Umbilical cord (tissue), 2 donors: ENCODE measurements at places on chromosomes 4 and X.

- no peak for DNase-seq
These were observed 348.1 kb upstream of the ATOH1 start for GRCh38 chr4:93480452-93480851.

DNA sequence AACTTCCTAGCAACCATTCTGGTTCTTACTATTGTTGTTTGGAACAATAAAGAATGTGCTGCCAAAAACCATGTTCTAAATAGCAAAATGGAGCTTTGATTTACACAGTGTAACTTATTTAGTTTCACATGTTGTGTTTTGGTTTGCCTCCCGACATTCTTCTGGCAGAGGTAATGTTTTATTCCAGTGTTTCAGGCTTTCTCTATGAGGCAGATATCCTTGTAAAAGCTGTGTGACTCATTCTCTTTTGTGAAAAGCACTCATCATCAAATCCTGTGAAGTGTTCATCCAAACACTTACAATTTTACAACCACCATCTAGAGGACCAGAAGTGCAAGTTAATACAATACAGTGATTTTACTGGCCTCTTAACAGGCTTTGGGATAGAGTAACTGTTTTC, 219.0 kb upstream of the GIMD1 start:
- peak; percentile 68 for DNase-seq

GRCh38 chrX:18899796-18900380, 84.0 kb downstream of the PHKA2 start:
- no peak for DNase-seq

DNA sequence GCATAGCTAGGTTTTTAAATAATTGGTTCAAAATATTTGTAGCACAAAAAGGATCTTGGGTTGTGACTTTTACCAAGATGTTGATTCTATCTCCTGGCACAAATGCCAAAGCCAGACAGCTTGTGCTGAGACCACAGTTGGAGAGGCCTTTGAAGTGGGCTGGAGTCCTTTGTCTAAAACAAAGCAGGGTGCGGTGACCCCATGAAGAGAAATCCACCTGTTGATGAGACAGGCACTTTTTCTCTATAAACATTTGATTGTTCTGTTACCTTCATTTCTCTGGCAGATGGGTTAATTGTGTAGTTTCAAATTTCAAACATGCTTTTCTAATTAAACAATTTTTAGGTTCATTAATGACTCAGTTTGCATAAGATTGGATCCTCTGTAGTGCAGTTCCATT, 56.7 kb downstream of the STOX2 start:
- no peak for DNase-seq

GRCh38 chr4:149553959-149554520, 261.6 kb downstream of the IQCM start:
- no peak for DNase-seq

GRCh38 chr4:174575436-174575835, 53.1 kb upstream of the HPGD start:
- no peak for DNase-seq

GRCh38 chr4:59936566-59936965, 1263.6 kb upstream of the ADGRL3 start:
- DNase-seq: no peak

DNA sequence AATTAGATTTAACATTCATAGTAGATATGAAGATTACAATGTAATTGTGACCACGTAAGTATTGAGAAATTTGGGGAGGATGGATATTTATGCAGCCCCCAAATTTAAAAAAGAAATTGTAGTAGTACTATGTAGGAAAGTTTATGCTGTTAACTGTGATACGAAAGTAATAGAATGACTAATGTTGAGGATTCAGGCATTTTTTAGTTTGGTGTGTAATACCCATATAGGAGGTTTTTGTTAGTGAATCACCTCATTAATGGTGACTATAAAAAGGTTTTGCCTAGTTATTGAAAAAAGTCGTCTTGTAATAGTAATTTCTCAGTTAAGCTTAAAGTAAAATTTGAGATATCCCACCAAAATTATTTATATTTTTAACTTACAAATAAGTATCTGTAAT, 67.2 kb downstream of the SMARCAD1 start:
- no peak for DNase-seq

DNA sequence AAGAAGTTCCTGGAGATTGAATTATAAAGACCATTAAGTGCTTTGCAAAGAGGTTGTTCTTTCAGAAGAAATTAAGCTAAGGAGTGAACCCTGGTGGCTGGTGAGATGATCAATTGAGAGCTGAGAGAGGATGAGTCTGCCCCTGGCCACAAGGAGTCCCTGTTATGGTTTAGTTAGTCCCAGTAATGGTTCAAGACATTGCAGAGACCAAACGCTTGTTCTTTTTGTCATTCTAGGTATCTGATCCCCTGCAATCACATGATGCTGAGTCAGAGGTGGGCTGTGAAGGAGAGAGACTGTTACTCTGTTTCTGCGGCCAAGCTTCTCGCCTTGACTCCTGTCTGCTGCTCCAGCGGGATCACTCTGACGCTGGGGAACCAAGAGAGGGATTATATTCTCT, 114.5 kb downstream of the GATB start:
- no peak for DNase-seq

DNA sequence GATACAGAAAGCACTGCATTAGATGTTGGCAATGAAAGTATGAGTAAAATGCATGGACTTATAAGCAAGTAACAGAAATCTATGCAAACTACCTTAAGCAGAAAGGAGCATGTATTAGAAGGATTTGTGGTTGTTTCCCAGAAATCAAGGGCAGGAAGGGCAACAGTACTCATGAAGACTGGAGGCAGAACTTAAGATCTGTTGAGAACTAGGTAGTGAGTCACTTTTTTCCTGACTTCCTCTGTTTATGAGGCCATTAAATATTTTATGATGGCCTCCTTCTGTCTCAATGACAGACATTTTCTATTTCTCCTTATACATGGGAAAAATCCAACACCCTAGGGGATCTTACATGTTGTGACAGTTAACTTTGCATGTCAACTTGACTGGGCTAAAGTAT, 398.2 kb downstream of the MID1IP1 start:
- DNase-seq: no peak

DNA sequence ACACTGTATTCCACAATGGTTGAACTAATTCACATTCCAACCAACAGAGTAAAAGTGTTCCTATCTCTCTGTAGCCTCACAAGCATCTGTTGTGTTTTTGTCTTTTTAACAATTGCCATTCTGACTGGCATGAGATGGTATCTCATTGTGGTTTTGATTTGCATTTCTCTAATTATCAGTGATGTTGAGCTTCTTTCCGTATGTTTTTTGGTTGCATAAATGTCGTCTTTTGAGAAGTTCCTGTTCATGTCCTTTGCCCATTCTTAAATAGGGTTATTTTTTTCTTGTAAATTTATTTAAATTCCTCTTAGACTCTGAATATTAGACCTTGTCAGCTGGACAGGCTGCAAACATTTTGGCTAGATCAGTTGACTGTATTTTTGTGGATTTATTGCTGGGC, 78.2 kb downstream of the VSIG4 start:
- no peak for DNase-seq

GRCh38 chr4:55159851-55160250, 34.5 kb upstream of the KDR start:
- DNase-seq: no peak

DNA sequence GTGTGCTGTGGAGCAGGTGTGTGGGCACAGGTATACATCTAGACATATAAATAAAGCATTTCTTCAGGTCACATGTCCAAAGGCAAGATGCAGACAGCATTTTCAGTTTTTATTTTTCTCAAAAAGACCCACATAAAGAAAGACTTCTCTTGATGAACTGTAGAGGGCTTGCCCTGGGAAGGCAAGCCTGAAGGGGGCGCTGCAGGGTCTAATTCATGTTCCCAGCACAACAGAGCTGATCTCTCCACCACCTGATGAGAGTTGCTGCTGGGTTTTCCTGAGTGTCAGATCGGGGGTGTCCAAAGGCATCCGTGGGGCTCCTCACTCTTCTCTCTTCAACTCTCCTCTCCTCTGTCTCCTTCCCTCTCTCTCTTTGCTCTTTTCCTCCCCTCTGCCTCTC, 26.6 kb downstream of the ADRA2C start:
- no peak for DNase-seq

GRCh38 chr4:95268819-95269565, 279.8 kb downstream of the UNC5C start:
- DNase-seq: no peak

GRCh38 chr4:3021627-3022026, 52.7 kb downstream of the HTT-AS start:
- DNase-seq: no peak

- no peak for DNase-seq
These were observed 122.9 kb downstream of the PPA2 start for GRCh38 chr4:105350859-105351490.

DNA sequence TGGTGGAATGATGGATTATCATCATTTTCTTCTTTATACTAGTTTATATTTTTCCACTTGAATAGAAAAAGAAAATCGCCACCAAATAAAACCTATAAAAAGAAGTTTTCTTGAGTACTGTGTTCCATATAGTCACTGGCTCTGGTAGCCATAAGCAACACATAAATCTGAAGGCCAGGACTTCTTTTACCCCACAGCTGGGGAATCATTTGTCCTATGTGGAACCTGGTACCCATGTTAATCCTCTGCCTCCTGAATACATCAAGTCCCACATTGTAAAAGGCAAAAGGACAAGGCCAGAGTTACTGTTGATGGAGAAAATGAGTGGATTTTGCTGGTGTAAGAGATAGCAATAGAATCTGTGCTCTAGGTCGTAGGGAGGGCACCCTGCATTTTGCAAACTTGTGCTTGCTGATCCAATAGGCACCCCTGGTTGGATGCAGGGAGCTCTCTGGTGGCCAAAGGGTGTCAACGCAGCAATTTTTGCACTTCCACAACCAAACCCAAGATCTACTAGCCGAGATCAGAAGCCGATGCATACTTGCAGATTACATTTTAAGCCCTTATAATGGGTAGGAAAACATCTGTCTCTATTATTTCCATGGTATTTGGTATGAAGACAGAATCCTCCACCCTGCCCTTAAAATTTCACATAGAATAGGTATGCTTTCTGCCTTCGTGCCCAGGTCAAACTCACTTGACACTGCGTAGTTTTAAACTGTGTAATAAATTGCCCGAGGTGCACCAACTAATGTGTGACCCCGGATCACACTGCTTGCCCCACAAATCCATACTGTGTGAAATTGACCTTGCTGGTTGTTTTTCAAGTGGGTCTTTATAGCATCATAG, 146.2 kb upstream of the SCML1 start:
- peak; percentile 74 for DNase-seq

DNA sequence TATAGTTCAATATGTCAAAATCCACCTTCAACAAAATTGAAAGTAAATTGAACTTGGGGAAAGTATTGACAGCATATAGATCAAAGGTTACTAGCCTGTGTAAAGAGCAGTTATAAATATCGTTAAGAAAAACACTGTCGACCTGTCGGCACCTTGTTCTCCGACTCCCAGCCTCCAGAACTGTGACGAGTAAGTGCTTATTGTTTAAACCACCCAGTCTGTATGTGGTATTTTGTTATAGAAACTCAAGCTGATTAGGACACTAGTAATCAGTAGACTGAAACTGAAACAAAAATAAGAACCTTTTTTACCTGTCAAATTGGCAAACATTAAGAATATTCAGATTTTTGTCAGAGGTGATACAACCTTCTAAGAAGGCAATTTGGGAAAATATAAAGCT, 17.0 kb downstream of the HTT start:
- DNase-seq: no peak

DNA sequence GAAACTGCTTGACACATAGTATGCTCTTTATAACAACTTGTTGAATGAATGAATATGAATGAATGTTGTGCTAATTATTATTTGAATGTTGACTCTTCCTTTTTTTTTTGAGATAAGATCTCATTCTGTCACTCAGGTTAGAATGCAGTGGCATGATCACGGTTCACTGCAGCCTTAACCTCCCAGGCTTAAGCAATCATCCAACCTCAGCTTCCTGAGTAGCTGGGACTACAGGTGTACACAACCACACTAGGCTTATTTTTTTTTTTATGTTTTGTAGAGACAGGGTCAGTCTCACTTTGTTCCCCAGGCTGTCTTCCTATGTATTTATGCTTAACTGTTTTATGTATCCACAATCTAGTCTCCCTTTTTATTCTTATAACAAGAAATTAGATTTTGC, 114.7 kb upstream of the WDFY3 start:
- no peak for DNase-seq

GRCh38 chr4:168019921-168020320, 72.4 kb upstream of the ANXA10 start:
- no peak for DNase-seq

- no peak for DNase-seq
These were observed 453.4 kb upstream of the MAGEB2 start for GRCh38 chrX:29762006-29762405.

DNA sequence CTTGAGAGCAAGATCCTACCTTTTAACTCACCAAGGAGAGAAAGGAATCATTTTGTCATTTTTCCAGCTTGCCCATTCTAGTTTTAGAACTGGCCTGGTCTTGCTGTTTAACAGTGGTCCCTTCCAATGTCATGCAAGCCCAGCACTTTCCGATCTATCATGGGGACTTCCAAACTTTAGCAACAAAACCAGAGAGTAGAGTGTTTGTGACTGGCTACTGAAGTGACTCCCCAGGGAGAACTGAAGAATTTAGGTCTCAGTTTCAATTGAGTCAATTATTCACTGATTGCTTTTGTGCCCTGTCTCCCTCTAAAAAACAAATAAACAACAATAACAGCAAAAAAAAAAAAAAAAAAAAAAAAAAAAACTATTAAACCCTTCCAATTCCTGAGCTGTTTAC, 108.3 kb downstream of the LHFPL1 start:
- DNase-seq: no peak

DNA sequence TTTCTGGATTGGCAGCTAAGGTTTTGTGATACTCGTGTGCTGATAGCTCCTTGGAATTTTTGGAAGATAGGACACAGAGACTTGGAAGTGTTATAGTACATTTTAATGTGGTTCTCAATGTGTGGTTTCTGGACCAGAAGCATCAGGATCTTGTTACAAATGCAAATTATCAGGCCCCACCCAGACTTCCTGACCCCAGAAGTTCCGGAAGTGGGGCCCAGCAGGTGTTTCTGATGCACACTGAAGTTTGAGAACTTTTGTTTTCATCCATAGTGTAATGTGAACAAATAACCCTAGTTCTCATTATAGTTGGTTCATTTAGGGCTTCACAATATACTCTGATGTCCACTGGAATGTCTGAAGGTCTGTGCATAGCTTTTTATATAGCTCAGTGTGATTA, 49.6 kb downstream of the LAMP2 start:
- DNase-seq: no peak

DNA sequence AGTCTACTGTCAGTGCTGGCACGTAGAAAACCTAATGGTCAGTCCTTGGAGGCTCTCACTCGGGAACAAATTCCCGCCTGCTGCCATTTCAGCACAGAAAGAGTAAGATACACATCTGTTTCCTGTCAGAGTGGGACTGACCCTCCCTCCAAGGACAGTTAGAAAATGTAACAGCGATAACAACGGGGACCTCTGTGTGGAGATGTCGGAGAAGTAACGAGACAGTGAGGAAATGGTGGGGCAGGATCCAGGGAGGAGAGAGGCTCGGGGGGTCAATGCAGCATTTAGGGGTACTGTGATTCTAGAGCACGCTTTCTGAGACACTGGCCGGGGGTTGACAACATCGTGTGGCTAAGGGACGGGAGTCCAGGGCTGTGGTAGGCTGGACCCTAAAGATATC, 36.0 kb upstream of the SORCS2 start:
- peak; percentile 25 for DNase-seq
